H9 (cell line): ENCODE measurements at places on chromosomes 16 and 17. TPM values are rescaled to one million over a fixed set of nuclear protein-coding genes. Genes with fewer than 3 reads are reported as not detected.

DNA sequence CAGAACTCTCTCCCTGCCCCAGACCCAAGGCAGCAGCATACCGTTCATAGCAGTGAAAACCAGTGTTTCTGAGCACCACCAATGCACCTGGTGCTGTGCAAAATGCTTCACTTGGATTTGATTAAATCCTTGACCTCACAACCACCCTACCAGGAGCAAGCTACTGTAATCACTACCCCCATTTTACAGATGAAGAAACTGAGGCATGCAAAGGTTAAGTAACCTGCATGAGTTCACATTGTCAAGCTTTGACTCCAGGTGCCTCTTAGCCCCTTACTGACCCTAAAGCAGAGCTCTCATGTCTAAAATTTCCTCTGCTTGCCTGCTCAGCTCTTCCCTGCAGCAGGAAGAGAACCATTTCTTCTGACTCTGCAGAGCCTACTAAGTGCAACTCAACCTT is 34.2 kb upstream of the GOSR2 start:
- H3K4me1 ChIP-seq, result no peaks in the 10 kb centered on the region
- no peaks in the 10 kb centered on the region for H3K27me3 ChIP-seq
- no peak overlapping the region for H3K27ac ChIP-seq
- DNase-seq, result no peak

GRCh38 chr17:79837888-79838521 is 1.2 kb downstream of the CBX4 start:
- peaks cover 67% of the 10 kb centered on the region for H3K27me3 ChIP-seq
- no peaks in the 10 kb centered on the region for H3K36me3 ChIP-seq
- no peak for DNase-seq
- no peaks in the 10 kb centered on the region; the same call in 1 of the 2 replicates for H3K4me1 ChIP-seq

DNA sequence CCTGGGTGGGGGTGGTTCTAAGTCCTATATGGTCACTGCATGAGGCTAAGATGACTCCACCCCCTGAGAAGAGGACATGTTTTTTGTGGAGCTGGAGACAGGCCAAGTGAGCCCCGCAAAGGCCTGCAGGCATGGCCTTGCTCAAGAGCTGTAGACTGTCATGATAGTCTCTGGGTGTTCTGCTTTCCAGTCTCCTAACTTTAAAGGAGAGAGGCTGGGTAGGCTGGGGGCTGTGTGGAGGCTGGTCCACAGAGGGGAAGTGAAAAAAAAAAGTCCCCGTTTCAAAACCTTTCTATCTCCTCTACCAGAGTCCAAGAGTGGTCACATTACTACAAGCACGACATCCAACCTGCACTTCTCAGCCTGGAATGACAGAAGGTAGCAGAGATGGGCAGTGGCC is 27.1 kb downstream of the CDRT4 start:
- no peaks in the 10 kb centered on the region for H3K27me3 ChIP-seq
- no peak for DNase-seq
- H3K4me3 ChIP-seq, result no peak overlapping the region
- H3K36me3 ChIP-seq, result peaks cover 33% of the 10 kb centered on the region
- H3K4me1 ChIP-seq, result no peaks in the 10 kb centered on the region
- H3K27ac ChIP-seq, result no peak overlapping the region

DNA sequence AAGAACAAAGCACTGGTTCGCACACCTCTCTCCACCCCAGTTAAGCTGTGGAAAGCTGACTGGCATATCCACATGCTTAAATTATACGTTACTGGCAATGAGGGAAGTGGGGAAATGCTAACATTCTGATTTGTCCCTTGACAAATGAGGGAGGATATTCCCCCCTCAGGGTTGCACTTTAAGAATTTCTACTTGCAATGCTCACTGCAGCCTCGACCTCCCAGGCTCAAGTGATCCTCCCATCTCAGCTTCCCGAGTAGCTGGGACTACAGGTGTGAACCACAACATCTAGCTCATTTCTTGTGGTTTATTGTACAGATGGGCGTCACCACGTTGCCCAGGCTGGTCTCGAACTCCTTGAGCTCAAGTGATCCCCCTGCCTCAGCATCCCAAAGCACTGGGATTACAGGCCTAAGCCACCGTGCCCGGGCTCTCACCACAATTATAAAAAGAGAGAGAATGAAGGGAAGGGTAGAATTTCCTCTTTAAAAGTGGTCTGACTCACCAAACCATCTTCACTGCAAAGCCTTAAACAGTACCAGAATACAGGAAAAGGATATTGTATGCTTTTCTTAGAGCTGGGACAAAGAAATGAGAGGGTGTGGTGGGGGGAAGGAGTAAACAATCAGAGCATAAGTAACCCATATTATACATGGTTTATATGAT is 38.9 kb downstream of the KANSL1 start:
- peaks cover 10% of the 10 kb centered on the region for H3K4me1 ChIP-seq
- peaks cover 6% of the 10 kb centered on the region for H3K36me3 ChIP-seq
- no peaks in the 10 kb centered on the region; the same call in 1 of the 2 replicates for H3K27me3 ChIP-seq
- H3K4me3 ChIP-seq, result no peak overlapping the region

DNA sequence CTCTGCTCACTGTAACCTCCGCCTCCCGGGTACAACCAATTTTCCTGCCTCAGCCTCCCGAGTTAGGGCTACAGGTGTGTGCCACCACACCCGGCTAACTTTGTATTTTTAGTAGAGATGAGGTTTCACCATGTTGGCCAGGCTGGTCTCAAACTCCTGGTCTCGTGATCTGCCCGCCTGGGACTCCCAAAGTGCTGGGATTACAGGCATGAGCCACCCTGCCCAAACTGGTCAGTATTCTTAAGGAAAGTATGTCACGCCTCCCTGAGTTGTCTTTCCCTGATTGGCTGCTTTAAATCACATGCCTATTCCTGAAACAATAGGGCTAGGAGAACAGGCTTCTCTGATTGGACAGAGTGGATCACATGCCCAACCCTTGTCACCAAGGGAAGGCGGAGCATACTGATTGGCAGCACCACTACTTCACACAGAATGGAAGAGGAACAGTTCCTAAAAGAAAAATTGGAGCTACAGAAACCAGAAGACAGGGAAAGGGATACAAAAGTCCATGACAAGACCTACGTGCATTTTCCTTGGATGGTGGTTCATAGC is 17.6 kb upstream of the CYB5B start:
- DNase-seq, result peak; percentile 41
- H3K27me3 ChIP-seq, result no peaks in the 10 kb centered on the region
- peaks cover 3% of the 10 kb centered on the region; the same call in 1 of the 2 replicates for H3K4me1 ChIP-seq

- no peaks in the 10 kb centered on the region; the same call in 1 of the 2 replicates for H3K4me1 ChIP-seq
- no peak overlapping the region for H3K27ac ChIP-seq
- no peaks in the 10 kb centered on the region for H3K27me3 ChIP-seq
- no peak for DNase-seq
- H3K36me3 ChIP-seq, result peaks cover 71% of the 10 kb centered on the region
Measured at GRCh38 chr17:21028192-21028591, 14.6 kb downstream of the USP22 start.

DNA sequence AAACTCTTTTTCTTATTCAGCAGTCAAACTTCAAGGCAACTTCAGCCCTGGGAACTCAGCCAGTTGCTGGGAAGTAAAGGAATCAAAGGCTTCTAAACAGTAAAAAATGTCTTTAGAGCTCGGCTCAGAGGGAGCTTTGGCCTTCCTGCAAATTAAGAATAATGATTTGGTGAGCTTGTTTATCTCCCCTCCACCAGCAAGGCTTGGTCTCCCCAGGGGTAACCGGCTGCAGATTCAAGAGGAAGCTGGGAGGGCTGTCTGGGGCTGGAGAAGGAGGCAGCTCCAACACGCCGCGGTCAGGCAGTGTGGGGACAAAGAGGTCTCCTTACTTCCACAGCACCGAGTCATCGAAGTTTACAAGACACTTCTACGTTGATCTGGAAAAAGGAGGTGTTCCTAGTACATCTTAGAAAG is 17.7 kb upstream of the DOC2B start:
- H3K27ac ChIP-seq, result no peak overlapping the region
- no peaks in the 10 kb centered on the region for H3K4me1 ChIP-seq
- no peak for DNase-seq

DNA sequence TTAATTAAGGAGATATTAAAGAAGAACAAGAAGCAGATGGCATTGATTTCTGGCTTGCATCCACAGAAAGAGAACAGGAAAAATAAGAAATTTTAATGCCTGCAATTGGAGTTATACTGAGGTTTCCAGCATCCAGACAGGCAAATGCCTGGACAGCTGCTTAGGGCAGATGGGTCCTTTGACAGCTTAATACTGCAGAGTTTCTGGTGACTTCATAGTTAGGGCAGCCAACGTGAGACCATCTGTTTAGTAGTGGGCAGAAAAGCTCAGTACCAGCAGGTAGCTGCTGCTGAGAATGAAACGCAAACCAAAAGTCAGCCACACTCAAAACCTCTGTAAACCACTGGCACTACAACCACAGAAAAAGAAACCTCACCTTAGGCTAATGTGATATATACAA is 109.8 kb downstream of the CDK5R1 start:
- H3K27me3 ChIP-seq, result no peaks in the 10 kb centered on the region
- no peak for DNase-seq
- H3K4me1 ChIP-seq, result no peaks in the 10 kb centered on the region
- no peak overlapping the region for H3K4me3 ChIP-seq

DNA sequence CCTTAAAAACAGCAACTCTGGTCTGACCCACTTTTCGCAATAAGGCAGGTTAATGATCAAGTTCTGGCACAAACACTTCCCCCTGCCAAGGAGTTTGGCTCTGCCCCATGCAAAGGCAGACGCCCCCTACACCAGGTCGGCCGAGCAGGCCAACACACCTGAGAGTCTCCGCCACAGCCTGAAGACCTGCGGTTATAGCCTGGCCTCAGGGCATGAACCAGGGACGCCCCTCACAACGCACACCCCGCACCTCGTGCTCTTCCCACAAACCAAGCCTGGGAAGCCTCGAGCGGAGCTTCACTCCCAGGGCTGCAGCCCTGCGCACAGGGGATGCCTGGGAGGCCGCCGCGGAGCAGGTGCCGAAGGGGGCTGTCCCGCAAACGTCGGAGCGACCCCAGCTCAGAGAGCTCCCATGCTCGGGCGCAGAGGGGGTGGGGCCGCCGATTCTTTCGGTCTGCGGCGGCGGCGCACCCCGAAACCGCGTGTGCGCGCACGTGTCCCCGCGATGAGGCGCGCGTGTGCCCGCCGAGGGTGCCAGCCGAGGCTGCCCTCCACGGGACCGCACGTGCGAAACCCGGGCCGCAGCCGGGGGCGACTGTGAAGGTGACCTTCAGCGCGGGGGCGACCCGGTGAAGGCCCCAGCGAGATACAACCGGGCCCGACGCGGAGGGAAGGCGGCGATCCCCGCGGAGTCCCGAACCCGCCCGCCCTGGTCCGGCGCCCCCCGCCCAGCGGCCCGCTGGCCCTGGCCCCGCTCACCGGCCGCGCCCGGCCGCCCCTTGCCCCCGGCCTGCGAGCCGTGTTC is 559 bp downstream of the CLUH start:
- H3K36me3 ChIP-seq, result no peaks in the 10 kb centered on the region
- no peak overlapping the region for H3K27ac ChIP-seq
- peak overlapping the region; percentile 80 for H3K4me3 ChIP-seq
- H3K4me1 ChIP-seq, result peaks cover 4% of the 10 kb centered on the region; the same call in 1 of the 2 replicates

DNA sequence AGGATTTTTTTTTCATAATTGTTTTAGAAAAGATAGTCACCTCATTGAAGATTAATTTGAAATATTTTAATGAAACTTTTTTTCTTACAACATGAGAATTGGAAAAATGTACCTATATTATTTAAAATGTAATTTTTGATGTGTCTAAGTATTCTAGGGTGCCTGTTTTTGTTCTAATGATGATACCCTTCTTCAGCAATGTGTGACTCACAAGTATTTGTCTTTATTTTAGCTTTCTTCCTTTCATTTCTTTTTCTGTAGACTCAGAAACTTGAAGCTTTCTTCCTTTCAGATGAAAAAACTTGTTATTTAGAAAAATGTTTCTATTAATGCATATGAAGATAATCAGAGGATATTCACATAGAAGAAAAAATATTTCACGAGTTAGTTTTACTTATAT is 231.8 kb downstream of the BCAS3 start:
- no peak overlapping the region for H3K4me3 ChIP-seq
- H3K27ac ChIP-seq, result no peak overlapping the region
- no peak for DNase-seq
- H3K27me3 ChIP-seq, result no peaks in the 10 kb centered on the region
- no peaks in the 10 kb centered on the region for H3K4me1 ChIP-seq
- no peaks in the 10 kb centered on the region for H3K36me3 ChIP-seq

DNA sequence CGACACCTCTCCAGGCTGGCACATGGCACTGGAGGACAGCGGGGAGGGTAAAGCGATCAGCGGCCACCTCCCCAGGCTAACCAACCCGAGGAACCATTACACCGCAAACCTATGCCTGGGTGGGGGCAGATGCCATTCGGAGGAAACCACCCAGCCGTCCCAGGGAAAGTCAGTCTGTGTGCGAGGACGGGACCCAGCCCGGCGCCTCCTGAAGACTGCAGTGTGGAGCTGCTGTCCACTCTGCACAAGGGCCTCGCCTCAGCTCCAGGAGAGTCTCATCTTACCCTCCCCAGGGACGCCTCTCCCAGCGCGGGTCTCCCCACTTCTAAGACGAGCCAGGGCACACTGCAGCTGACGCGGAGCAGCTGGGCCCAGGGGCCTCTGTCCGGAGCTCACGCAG is 8.0 kb downstream of the SLC38A10 start:
- no peak overlapping the region for H3K4me3 ChIP-seq
- H3K27me3 ChIP-seq, result no peaks in the 10 kb centered on the region
- H3K27ac ChIP-seq, result no peak overlapping the region

DNA sequence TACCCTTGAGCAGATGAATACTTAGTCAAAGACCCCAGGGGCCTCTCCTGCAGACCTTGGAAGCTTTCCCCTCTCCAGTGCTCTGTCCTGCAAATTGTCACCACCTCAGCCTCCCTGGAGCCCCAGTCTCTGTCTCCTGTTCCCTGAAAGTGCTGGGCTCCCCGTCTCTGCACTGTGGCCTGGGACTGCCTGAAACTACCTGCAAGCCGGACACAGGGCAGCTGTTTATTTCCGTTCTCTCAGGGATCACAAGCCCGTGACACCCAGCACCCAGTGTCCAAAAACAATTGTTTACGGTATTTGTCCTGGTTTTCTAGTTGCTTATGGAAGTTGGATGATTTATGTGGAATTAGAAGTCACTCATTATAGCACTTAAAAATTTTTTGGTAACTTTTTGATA is 81.6 kb upstream of the CHMP6 start:
- no peak overlapping the region for H3K27ac ChIP-seq
- DNase-seq, result no peak
- no peaks in the 10 kb centered on the region for H3K27me3 ChIP-seq
- peaks cover 34% of the 10 kb centered on the region for H3K36me3 ChIP-seq
- H3K4me1 ChIP-seq, result no peaks in the 10 kb centered on the region

TMED6 gene
- total RNA-seq, result 0.31 TPM in 1 of 2 replicates, not detected in the other

BAIAP3 gene
- total RNA-seq, result 5.9 and 6.8 TPM in 2 replicates

ASPA gene
- not detected in 2 replicates for total RNA-seq

RSAD1 gene
- total RNA-seq, result 27.9 and 29.6 TPM in 2 replicates

CSH2 gene
- not detected in 2 replicates for total RNA-seq

ADAM11 gene
- total RNA-seq, result 2.7 and 4.6 TPM in 2 replicates

ITGAD gene
- not detected in 2 replicates for total RNA-seq

ACSM2A gene
- total RNA-seq, result not detected in 2 replicates

MARVELD3 gene
- total RNA-seq, result 25.2 and 27.0 TPM in 2 replicates
